ENCODE measurements at places on chromosomes 12 and 14.

- DNase-seq = no peak
These were observed 13.2 kb downstream of the DUSP16 start for GRCh38 chr12:12549426-12549825.

- no peak for DNase-seq
These were observed 12.7 kb downstream of the SLC11A2 start for GRCh38 chr12:51013441-51013840.

- DNase-seq = no peak
These were observed 8.5 kb downstream of the KRT85 start for GRCh38 chr12:52358575-52359350.

DNA sequence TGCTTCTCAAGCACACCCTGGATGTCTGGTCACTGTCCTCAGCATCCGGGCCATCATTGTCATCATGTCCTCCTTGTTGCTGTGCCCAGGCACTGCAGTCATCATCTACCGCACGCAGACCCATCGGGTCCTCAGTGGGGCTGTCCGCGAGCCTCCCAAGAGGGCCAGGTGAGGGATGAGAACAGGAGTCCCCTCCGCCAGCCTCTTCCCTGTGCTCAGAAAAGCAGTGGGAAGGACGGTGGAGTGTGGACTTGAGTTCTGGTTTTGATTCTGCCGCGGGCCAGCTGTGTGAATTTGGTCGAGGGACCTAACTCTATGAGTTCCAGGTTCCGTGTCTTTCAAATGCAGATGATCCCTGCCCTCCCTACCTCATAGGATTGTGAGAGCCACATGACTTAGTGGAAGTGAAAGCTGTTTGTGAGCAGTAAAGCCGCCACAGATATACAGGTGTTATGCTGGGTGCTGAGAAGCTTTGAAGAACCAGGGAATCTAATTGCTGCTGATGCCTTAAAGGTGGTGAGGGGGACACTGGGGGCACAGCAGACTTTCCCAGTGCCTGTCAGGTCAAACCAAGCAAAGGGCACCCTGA lies 122.9 kb upstream of the RAP1B start:
- no peak for DNase-seq

GRCh38 chr12:94458877-94459727 lies 565 bp downstream of the CEP83 start:
- no peak for DNase-seq

DNA sequence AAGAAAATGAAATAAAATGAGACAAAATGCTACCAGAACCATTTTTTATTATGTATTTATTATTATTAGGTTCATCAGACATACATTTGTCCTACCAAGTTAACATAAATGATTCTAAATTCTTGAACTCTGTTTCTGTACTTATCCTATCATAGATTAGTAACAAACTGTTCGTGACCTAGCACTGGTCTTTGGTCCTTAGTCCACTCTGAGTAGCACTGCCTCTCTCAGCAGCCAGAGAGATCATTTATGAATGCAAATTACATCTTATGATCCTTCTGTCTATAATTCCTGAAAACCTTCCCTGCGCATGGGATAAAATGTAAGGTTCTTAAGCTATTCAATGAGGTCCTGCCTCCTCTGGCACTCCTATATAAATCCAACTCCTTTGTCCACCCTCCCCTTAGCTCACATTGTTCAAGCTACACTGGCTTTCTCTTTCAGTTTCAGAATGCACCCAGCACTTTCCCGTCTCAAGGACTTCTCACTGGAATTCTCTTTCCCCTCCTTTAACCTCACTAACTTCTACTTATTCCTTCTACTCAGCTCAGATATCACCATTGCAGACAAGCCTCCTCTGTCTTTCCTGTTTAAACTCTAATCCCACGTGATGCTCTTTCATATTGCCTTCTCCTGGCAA lies 17.1 kb downstream of the PDZRN4 start:
- DNase-seq = no peak

DNA sequence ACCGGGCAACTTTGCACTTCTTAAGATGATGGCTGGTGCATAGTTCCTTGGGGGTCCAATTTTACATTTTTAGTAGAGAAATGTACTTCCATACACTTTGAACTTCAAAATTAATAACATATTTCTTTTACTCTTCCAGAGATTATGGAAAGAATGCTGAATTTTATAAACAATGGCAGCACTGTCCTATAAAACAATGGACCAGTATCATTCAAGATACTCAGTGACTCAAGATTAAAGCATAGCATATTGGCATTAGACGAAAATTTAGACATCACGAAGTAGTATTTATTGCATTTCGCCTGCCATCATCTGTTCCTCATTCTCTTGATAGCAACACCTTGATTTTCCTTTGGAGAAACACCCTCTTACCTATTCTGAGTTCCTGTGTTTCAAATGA lies 118.3 kb upstream of the ATF7IP start:
- DNase-seq = no peak

DNA sequence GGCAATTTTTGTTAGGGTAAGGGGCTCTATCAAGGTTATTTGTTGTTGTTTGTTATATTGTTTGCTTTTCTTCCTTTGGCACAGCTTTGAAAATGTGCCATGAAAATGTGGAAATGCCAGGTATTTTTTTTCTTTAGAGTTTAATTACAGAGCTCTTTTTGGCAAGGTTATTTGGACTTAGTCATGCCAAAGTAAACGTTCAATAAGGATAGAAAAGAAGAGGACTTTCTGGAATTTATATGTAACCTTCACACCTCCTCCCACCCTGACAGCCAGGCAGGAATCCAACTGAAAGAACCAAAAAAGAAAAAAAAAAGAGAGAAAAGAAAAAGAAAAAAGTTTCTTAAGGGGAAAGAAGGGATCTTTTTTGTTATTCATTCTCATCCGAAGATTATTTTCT lies 217.8 kb downstream of the KITLG start:
- no peak for DNase-seq

DNA sequence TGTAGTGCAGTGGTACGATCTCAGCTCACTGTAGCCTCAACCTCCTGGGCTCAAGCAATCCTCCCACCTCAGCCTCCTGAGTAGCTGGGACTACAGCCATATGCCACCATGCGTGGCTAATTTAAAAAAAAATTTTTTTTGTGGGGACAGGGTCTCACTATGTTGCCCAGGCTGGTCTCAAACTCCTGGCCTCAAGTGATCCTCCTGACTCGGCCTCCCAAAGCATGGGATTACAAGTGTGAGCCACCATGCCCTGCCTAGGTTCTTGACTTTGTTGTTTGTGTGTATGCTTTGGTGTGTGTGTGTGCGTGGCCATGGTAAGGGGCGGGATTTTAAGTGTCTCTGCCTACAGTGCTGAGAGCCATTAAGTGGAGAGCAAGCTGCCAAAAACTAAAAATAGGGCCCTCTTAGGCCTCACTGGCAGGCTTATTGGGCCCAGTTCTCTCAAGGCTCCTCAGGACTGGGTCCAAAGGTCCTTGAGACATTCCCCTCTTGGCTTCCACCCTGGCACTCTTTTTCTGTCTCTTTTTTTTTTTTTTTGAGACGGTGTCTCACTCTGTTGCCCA lies 5.1 kb downstream of the COX14 start:
- no peak for DNase-seq

DNA sequence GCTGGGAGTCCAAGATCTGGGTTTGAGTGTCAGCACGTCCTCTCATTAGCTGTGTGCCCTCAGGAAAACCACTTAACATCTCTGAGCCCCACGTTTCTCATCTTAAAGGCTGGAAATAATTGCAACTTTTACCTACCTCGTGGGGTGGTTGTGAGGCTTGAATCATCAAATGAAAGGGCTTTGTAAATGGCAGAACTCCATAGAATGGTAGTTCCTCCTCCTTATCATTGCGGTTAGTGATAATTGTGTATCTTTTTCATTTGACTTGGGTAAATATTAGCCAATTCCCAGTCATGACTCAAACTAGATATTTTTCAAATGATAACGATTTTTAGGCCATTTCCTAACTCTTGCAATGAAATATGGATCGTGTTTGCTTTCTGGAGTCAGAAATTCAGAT lies 205.5 kb downstream of the CHST11 start:
- no peak for DNase-seq

- no peak for DNase-seq
These were observed 111.5 kb downstream of the PAX9 start for GRCh38 chr14:36773136-36773540.

DNA sequence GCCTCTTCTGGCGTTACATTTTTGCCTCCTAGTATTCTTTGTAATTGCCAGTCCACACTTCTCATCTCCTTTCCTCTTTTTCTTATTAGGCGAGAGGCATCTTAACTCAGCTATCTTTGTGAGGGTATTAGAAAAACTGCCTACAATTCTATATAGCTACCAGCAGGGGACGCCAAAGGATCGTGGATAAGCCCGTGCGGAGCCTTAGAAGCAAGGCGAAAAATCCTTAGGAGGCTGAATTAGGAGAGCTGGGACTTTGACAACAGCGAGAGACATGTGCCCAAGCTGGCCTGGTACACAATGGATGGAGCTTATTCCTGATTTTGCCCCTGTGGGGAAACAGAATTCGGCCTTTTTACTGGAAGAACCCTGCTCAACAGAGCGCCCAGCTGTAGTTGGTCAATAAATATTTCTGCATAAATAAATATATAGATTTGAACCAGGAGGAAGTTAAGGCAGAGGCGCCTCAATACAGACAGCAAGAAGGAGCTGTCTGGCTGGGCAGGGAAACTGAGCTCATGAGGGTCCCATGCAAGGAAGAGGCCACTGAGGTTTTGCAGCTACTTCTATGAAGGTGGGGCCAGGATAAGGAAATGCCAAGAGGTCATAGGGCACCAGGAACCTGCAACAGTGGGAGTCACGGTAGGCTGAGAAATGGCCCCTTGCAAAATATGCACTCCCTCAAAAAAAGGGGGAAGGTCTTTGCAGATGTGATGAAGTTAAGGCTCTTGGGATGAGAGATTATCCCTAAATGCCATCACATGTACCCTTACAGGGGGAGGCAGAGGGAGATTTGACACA lies 14.6 kb upstream of the RBM19 start:
- DNase-seq = no peak

- DNase-seq = no peak
These were observed 43.3 kb downstream of the ACTN1 start for GRCh38 chr14:68935761-68936214.

GRCh38 chr14:82720946-82721345 lies 1187.3 kb upstream of the SEL1L start:
- no peak for DNase-seq

DNA sequence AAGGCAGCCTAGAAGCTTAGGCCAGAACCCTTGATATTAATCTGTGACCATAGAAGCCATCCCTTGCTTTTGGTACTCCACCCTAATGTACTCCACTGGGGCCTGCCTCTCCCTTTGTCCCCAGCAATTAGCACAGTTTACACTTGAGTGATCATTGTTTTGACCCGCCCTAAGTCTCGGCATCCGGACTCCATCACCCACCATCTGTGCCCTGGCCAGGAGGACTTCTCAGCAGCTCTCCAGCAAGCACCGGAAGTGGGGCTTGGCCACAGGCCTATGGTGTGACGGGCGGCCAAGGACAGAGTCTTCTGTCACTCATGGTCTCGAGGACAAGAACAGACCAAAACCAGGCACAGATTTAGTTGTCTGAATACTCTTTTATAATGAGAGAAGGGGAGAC lies 126.5 kb upstream of the NTF3 start:
- no peak for DNase-seq

DNA sequence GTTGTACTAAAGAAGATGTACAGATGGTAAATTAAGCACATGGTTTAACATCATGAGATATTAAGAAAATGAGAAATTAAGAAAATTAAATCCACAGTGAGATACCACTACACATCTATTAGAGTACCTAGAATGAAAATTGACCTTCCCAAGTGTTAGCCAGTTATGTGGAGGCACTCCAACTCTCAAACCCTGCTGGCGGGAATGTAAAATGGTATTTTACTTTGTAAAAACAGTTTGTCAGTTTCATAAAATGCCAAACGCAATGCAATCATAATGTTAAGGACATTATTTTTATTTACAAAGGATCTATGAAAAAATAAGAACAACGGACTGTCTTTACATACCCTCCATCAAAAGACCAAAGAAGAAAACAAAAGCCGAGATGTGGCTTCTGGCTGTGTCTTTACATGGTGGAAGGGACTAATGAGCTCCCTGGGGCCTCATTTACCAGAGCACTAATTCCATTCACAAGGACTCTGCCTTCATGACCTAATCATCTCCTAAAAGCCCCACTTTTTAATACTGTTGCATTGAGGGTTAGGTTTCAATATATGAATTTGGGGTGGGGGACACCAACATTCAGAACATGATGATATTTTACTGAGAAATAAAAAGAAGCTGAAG lies 1178.7 kb downstream of the AACS start:
- DNase-seq = no peak

DNA sequence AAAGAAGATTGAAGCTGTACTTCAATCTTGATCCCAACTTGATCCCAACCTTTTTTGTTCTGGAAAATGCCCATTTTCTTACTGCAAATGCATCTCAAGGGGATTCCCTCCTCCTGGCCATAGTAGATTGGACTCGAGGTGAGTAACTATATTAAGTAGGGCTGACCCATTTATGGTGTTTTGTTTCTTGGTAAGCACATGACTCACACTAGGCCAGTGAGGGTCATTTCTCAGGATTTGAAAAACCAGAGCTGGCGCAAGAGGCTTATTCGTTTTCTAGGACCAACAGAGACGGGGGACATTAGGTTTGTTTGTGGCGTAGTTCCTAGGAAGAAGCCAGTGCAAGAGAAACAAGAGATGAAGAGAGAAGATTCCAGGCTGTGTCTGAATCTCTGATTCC lies 51.4 kb downstream of the MRPL42 start:
- DNase-seq = no peak

GRCh38 chr14:21880918-21881317 lies 207.3 kb upstream of the OR4E1 start:
- no peak for DNase-seq

DNA sequence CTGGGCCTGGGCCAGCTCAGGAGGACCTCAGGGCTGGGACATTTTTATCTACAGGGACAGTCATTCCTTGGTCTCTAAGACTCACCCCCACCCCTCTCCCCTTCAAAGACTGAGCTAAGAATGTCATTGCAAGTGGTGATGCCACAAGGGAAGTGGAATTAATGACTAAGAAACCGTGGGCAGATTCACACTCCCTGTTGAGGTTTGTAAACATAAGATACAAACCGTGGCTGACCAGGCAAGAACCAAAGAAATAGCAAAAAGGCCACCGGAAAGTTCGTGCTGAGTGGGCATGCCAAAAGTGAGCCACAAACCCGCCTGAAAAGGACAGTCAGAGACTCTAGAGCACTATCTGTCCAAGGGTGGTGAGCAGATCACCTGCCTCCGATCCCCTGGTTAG lies 25.7 kb downstream of the NUAK1 start:
- no peak for DNase-seq

GRCh38 chr14:37903343-37904191 lies 304.1 kb upstream of the SSTR1 start:
- DNase-seq = no peak

Measured in stimulated activated CD4-positive, alpha-beta T cell treated with anti-CD3 and anti-CD28 coated beads, Interleukin-1b, Interleukin-23, amount 100 ng/mL, for 1 hour (primary cell).